ENCODE measurements at places on chromosomes 7 and 10.

- no peak for DNase-seq
These were observed 67.7 kb upstream of the ITGA8 start for GRCh38 chr10:15787426-15787825.

DNA sequence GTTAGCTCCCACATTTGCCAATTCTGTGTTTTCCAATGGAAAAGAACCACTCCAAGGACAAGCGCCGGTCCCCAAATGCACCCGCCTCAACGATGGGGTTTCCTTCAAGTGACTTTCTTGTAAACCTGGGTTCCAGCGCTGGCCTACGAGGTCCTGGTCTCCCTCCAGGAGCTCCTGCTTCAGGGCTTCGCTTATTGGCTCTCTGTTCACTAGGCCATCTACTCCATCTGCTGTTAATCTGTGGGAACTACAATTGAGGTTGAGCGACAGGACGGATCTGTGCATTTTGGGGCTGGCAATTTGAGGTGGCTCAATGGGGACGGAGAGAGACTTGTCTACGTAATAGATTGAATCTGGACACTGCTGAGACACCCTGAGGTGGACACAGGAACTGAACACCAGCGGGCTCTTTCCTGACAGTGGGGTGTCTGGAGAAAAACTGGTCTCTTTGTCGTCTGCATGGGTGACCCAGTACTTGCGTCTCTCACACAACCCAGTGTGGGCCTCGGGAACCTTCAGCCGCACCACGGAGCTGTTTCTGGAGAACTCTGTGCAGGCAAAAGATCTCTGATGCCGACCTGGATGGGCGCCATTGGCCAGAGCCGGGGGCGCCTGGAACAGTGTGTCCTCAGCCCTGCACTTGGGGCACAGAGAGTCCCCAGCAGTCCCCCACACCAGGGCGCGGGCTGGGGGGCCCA is 115.9 kb upstream of the ADAM12 start:
- no peak for DNase-seq

DNA sequence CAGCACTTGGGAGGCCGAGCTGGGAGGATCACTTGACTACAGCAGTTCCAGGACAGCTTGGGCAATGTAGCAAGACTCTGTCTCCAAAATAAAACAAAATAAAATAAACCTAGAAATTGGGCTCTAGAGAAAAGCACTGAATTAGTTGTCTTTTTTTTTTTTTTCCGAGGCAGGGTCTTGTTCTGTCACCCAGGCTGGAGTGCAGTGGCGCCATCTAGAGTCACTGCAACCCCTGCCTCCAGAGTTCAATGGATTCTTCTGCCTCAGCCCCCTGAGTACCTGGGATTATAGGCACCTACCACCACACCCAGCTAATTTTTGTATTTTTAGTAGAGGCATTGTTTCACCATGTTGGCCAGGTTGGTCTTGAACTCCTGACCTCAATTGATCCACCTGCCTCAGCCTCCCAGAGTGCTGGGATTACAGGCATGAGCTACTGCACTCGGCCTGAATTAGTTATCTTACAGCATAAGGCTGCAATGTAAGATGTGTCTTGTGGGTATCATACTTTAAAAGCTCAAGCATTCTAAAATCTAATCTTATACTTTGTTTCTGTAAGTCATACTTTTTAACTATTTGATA is 12.8 kb downstream of the MEIG1 start:
- DNase-seq, result no peak

- DNase-seq, result no peak
These were observed 804 bp downstream of the TMEM106B start for GRCh38 chr7:12211711-12212485.

- DNase-seq, result no peak
These were observed 154.8 kb upstream of the PRR15 start for GRCh38 chr7:29408841-29409243.

DNA sequence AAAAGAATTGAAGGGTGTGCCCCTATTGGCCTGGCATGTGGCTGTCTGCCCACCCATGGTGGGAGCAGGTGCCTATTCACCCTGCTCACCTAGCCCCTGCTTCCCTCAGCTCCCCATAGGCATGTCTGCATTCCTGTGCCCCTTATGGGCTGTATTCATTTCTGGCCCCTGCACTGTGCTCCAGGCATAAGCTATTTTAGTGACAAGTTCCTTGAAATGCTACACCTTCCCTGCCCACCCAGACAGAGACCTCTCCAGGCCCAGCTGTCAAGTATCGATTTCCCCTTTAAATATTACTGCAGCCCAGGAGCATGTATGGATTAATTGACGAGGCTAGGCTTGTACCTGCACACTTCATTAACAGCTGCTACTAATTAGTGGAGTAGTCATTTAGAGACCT is 235.4 kb downstream of the RPS24 start:
- no peak for DNase-seq

DNA sequence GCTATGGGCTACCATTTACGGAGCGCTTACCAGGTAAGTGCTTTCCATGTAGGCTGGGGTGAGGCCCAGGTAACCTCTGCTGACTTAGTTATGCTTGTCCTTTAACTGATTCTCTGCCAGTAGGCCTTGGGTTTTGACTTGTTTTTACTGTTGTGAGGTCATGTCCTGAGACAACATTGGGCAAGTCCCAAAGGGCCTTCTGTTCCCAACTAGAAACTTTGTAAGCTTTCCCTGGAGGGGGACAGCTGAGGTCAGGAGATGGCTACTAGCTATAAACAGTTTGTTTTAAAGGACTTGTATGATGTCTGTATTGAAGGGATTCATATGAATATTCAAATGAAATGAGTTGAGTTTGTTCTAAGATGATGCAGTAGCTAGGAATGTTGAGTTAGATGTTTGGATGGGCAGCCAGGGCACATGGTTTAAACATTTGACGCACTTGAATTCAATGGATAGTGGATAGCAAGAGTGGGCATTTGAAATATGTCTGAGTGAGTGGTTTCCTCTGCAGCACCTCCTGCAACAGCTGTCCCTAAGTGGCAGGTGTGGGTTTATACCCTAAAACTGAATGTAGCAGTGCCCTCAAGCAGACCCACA is 10.0 kb upstream of the SGPL1 start:
- DNase-seq, result no peak

- DNase-seq, result no peak
These were observed 22.5 kb upstream of the C10orf53 start for GRCh38 chr10:49656845-49657493.

DNA sequence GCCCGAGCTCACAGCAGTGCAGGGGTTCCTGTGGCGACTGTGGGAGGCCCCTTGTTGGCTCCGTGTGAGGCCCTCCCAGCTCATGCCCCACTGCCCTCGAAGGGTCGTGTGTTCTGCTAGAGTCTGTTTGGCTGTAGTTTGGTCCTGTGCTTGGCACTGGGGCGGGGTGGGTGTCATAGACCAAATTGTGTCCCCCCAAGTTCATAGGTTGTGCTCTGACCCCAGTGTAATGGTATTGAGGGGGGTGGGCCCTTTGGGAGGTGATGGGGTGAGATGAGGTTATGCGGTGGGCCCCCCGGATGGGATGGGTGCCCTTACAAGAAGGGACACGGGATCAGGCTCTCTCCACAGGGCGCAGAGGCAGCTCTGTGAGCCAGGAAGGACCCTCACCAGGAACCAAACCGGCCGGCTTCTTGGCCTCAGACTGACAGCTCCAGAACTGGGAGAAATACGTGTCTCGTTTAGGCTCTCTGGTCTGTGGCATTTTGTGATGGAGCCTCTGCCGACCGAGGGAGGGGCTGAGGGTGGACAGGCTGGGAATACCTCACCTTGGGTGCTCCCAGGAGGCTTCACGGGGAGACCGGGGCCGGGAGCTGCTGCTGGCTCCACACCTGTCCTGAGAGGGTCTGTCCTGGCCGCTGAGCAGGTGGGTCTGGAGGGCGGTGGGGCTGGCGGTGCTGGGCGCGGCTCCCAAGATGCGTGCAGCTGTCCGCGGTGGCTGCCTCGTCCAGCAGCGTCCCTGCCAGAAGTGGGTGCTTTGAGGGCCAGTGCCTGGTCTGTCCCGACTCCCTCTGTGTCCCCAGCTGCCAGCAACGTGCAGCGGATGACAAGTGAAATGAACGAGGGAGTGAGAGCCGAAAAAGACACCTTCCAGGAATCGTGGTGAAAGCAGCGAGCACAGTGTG is 89.4 kb downstream of the INPP5A start:
- DNase-seq, result no peak

GRCh38 chr7:155009570-155010157 is 6.7 kb upstream of the PAXIP1 start:
- no peak for DNase-seq

DNA sequence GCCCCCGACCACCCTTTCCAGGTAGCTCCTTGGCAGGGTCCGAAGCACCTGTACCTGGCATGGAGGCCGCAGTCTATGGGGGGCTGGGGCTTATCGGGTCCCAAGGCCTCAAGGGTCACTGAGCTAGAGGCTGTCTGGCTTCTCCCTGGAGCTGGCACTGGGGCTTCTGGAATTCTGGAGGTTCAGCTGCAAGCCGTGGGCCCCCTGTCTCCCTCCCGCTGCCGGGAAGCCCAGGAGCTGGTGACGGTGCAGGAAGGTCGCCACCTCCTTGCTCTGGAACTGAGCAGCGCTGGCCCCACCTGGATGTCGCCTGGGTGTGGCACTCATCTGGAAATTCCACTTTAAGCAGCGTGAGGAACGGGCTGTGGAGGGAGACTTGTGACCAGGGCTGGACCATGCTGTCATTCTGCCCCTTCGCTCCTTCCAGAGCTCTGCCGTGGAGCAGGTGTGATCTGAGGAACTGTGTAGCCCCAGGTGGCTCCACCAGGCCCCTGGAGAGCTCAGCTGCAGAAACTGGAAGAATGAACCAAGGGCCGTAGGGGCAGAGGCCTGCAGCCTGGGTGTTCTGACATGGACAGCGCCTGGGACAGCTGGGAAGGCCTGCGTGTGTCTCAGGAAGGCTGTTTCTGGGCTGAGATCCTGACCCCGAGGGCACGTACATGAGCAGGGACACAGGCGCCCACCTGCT is 129.7 kb upstream of the PPP2R2D start:
- no peak for DNase-seq

All from cortex of kidney (tissue), 1 donor.